ENCODE measurements at places on chromosomes 1 and 21. TPM values are rescaled to one million over a fixed set of nuclear protein-coding genes. Genes with fewer than 3 reads are reported as not detected.

The KRTAP21-2 gene
- not detected for total RNA-seq

The DSTYK gene
- total RNA-seq = 8.1 TPM

The HSD3B2 gene
- not detected for total RNA-seq

The OR2L3 gene
- not detected for total RNA-seq

The IFNLR1 gene
- total RNA-seq = not detected

The TAS1R3 gene
- 0.37 TPM for total RNA-seq

The PIGR gene
- total RNA-seq = not detected
